G401 (cell line): ENCODE measurements at places on chromosomes 3 and 15.

- no peak for DNase-seq
These were observed 54.1 kb downstream of the TMEM44 start for GRCh38 chr3:194579091-194579606.

- no peak for DNase-seq
These were observed 35.4 kb downstream of the OSBPL10 start for GRCh38 chr3:31945738-31946052.

DNA sequence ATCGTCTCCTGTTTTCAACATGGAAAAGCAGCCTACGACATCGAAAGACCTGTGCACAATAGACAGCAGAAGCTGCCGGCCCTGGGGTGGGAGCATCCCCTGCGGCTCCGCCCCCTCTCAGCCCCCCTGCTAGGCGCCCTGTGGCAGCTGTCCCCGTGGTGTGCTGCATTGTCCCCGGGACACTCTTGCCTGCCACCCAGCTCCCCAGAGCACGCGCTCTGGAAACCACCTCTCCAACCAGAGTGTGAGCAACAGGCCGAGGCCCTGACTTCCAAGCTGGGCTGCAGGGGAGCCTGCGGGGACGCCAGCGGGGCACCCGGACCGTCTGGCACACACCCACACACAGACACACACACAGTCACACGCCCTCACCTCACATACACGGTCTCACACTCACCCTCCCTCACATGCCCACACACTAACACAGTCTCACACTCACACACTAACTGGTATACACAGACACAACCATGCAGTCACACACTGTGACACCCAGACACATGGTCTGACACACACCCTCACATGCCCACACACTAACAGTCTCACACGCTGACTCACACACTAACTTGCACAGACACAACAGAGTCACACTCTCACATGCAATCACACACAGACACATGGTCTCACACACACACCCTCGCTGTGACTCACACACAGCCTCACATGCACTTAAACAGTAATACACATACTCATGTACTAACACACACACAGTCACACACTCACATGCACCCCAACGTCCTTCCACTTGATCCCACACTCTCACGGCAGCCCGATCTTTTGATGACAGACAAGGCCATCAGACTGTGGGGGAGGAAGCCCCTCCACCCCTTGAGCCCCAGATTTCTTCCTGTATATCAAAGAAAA, 94.7 kb downstream of the OCA2 start:
- DNase-seq: no peak

GRCh38 chr3:55946574-55947160, 459.6 kb upstream of the WNT5A start:
- DNase-seq: no peak

- no peak for DNase-seq
These were observed 73.5 kb downstream of the EPHB3 start for GRCh38 chr3:184635126-184635525.

DNA sequence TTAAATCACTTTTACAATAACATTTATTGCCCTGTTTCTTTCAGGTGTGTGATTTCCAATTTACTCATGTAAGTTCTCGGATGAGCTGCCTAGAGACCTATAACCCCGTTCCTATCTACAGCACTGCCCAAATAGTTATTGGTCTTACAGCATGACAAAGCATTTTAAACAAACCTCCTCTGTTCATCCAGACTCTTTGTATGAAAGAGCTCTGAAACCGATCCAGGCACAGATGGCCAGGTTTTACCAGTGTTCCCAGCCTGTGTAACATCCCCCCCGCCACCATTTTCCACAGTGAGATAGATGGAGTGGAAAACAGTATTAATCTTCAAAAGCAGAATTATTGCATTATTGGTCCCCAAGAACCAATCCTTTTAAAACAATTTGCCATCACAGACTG, 59.0 kb upstream of the SPTSSB start:
- DNase-seq: peak; percentile 13

- DNase-seq: no peak
These were observed 62.4 kb downstream of the RAD18 start for GRCh38 chr3:8900869-8901268.

- DNase-seq: no peak
These were observed 225.8 kb upstream of the ICE2 start for GRCh38 chr15:60704717-60705116.

DNA sequence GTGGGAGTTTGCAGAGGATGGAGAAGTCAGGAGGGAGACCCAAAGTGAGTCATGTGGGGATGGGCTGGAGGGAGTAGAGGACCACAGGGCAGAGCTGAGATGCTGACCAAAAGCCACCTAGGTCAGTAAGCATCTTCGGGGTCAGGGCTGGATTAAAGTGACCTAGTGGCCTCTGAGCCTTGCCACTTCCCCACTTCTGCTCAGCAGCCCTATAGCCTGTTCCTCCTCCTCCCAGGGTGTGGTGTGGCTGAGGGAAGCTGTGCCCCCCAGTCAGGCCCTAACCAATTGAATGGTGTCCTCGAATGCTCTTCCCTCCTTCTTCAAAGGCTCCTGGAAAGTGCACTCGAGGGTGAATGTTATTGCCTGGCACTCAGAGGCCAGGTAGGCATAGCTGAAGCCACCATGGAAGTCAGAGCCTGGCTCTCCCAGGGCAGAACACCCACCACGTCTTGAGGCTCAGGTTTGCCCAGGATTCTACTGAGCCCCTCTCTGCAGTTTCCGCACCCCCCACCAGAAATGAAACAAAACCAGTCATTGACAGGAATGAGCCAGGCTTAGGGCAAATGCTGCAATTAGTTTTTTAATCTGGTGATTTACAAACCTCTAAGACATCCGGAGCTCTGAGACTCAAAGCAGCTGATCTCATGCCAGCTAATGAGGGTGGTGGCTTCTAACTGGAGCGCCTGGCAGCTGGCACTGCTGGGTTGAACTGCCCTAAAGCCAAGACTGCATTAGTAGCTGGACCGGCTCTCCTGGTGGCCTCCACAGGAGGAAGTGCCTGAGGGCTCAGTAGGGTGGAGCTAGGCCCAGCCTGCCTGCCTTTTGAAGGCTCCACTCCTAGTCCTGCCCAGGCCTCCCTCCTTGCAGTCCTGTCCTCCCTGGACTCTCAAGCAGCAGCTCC, 26.0 kb upstream of the VIPR1 start:
- DNase-seq: no peak

- DNase-seq: no peak
These were observed 76.6 kb downstream of the P3H2 start for GRCh38 chr3:190044142-190044541.

DNA sequence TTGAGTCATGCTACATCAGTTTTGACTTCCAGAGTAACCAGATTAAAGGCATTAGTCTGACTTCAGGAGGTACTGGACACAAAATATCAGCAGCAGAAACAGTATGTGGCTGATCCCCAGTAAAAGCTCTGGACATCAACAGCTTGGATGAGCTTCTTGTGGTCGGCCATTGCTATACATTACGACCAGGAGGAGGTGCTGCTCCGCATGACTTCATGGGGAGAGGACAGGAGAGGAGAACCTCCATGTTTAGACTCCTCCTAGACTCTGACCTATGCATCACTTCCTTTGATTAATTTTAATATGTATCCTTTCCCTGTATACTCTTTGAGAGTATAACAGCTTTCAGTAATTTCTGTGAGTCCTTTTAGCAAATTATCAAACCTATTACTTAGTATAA, 285.6 kb upstream of the ARHGEF26 start:
- no peak for DNase-seq

DNA sequence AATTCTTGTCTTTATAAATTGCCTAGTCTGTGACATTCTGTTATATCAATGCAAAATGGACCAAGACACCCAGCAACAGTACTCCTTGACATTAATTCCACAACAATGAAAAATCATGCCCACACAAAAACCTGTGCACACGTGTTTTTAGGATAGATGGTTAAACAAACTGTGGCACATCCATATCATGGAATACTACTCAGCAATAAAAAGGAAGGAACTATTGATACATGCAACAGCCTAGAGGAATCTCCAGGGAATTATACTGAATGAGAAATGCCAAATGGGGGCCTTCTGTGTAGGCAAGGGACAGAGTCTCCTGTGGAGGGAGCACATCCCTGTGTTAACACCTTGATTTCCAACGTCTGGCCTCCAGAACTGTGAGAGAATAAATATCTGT, 388.5 kb downstream of the MAGI1 start:
- no peak for DNase-seq

GRCh38 chr15:29274946-29275345, 5.3 kb upstream of the NSMCE3 start:
- no peak for DNase-seq

DNA sequence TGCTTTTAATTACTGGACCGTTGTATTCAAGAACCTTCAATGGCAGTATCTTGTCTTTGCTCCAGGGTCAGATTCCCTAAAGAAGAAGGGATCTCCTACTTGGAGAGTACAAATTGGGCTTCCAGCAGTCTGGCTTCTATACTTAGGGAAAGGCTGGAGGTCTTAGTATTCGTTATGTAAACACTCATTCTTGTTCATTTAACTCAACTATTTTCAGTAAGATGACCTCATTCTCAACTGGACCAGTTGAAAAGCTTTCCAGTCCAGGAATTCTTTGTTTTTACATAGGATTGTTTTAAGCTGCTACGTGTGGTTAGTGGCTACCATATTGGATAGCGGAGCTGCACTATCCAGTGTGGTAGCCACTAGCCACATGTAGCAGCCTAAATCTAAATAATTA, 4.6 kb downstream of the SENP5 start:
- no peak for DNase-seq

DNA sequence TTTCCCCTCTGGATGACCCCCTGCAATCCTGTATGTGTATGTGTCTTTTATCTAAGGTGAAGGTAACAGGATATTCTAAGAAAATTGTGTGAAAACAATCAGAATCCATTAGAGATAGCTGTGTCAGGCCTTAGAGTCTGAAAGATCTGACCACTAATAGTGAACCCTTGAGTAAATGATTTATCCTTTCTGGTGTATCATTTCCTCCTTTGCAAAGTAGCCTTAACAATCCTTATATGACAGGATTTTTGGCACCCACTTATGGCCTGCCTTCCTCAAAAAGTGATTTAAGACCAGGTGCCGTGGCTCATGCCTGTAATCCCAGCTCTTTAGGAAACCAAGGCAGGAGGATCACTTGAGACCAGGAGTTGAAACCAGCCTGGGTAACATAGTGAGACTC, 110.2 kb downstream of the RBPMS2 start:
- DNase-seq: no peak

- no peak for DNase-seq
These were observed 80.9 kb downstream of the PEX5L start for GRCh38 chr3:179955809-179956208.

DNA sequence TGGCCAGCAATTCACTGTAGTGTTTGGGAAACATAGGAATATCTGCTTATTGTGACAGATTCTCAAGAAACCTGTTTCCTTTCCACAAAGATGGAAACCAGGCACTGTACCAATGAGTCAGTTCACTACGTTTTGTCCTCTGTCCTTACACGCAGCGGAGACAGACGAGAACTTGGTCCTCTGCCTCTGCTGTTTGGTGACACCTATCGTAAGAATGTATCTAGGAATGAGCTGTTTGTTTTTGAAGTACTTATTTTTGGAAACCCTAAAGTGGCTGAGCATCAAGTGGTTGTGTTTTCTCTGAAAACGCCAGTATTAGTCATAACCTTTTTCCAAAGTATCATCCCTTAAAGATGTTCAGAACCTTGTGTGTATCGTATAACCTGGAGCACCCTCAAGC, 93.0 kb downstream of the PGPEP1L start:
- DNase-seq: no peak

- no peak for DNase-seq
These were observed 28.8 kb upstream of the CDIN1 start for GRCh38 chr15:36550650-36551049.

GRCh38 chr3:66490214-66490613, 10.6 kb downstream of the LRIG1 start:
- DNase-seq: no peak
